A549 treated with Hydrocortisone at 1 μM for 4 hours (cell line): ENCODE measurements at places on chromosomes 12 and 14. TPM values are rescaled to one million over a fixed set of nuclear protein-coding genes. Genes with fewer than 3 reads are reported as not detected.

HOXC12 gene
- 0.02 to 0.05 TPM in 2 of 5 replicates, not detected in the others for total RNA-seq

LHX5 gene
- 0.02 TPM in 1 of 5 replicates, not detected in the others for total RNA-seq

EML5 gene
- 0.28 to 0.63 TPM (median 0.40 TPM) in 5 replicates for total RNA-seq

SLC25A21 gene
- total RNA-seq, result 0.50 to 1.9 TPM (median 0.93 TPM) in 5 replicates

TOMM20L gene
- total RNA-seq, result 0.20 TPM in 1 of 5 replicates, not detected in the others

TSPAN19 gene
- total RNA-seq, result not detected in 5 replicates

RFX4 gene
- total RNA-seq, result 0.03 TPM in 1 of 5 replicates, not detected in the others

COCH gene
- total RNA-seq, result 21.3 to 28.0 TPM (median 25.2 TPM) in 5 replicates

JAG2 gene
- total RNA-seq, result 20.6 to 25.9 TPM (median 24.0 TPM) in 5 replicates

TAS2R19 gene
- total RNA-seq, result 0.13 to 0.17 TPM (median 0.14 TPM) in 3 of 5 replicates, not detected in the others

EIF2S1 gene
- 226 to 344 TPM (median 239 TPM) in 5 replicates for total RNA-seq

PLEKHG7 gene
- 0.03 TPM in 1 of 5 replicates, not detected in the others for total RNA-seq

PMCH gene
- not detected in 5 replicates for total RNA-seq

VASH1 gene
- total RNA-seq, result 3.0 to 4.4 TPM (median 4.1 TPM) in 5 replicates

SDR9C7 gene
- total RNA-seq, result 0.06 TPM in 1 of 5 replicates, not detected in the others

CD27 gene
- total RNA-seq, result not detected in 5 replicates

PAX9 gene
- total RNA-seq, result 2.5 to 3.5 TPM (median 3.0 TPM) in 5 replicates

SLC6A12 gene
- total RNA-seq, result 0.68 to 1.3 TPM (median 0.85 TPM) in 5 replicates

ETFRF1 gene
- total RNA-seq, result 7.7 to 11.0 TPM (median 8.8 TPM) in 5 replicates

KRT79 gene
- 0.08 TPM in 1 of 5 replicates, not detected in the others for total RNA-seq

CMKLR1 gene
- total RNA-seq, result 0.01 to 0.21 TPM (median 0.05 TPM) in 4 of 5 replicates, not detected in the other

PIANP gene
- total RNA-seq, result 0.76 to 1.1 TPM (median 0.84 TPM) in 5 replicates
